ENCODE measurements at places on chromosomes 5 and 9.
A peak's percentile ranks its signal among the peaks of the same experiment; 100 is the strongest.

DNA sequence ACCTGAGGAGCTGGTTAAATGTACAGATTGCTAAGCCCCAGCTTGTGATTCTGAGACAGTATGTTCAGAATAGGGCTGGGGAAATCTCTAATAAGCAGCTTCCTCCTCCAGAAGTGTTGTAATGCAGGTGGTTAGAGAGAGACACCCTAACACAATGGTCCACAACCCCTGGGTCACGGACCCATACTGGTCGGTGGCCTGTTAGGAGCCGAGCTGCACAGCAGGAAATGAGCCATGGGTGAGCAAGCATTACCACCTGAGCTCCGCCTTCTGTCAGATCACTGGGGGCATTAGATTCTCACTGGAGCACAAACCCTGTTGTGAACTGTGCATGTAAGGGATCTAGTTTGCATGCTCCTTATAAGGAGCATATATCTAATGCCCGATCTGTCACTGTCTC is 61.8 kb downstream of the SLC36A1 start:
- no peak for DNase-seq

- peak; percentile 37 for DNase-seq
Measured at GRCh38 chr9:15834541-15834940, 281.7 kb downstream of the CCDC171 start.

- no peak for DNase-seq
Measured at GRCh38 chr9:122190597-122191381, 31.1 kb downstream of the MORN5 start.

GRCh38 chr9:89353989-89354388 is 35.7 kb downstream of the SECISBP2 start:
- DNase-seq, result no peak

GRCh38 chr9:93008457-93008856 is 50.0 kb upstream of the SUSD3 start:
- DNase-seq, result no peak

DNA sequence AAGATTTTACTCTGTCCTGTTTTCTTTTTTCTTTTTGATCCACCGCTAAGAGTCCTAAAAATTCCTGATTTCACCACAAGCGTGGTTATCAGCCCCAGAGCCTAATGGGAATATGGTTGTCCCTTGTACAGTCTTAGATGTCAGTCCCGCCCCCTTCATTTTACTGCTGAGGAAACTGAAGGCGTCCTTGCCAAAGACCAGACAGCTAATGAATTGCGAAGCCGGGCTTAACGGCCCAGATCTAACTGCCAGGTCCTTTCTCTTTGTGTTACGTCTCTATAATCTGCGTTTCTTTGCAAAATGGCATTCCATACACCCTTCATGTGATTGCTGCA is 497 bp downstream of the NSA2 start:
- DNase-seq, result no peak

- no peak for DNase-seq
Measured at GRCh38 chr5:171978519-171978918, 27.9 kb downstream of the FBXW11 start.

GRCh38 chr5:74293182-74293581 is 347.3 kb downstream of the ENC1 start:
- no peak for DNase-seq

DNA sequence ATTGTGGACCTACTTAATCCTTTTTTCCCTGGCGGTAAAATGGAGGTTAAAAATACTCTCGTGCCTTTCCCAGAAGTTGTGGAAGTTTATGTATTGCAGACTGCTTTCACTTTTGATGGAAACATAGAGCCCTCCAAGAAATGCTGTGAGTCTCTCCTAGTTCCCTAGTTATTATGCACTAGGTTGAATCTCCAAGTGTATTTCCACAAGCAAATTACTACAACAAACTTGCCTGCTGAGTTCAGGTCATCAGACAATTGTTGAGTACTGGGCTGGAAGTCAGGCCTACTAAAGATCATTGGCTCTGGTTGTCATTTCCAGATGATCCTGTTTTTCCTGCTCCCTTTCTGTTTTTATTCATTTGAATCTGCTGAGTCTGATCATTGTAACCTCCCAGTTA is 104.1 kb downstream of the CD180 start:
- no peak for DNase-seq

- DNase-seq, result peak; percentile 46
Measured at GRCh38 chr5:57499262-57500050, 16.8 kb upstream of the ACTBL2 start.

GRCh38 chr9:95864852-95865580 is 10.5 kb upstream of the ERCC6L2 start:
- DNase-seq, result no peak

GRCh38 chr5:97501965-97502305 is 318.9 kb upstream of the RIOK2 start:
- DNase-seq, result no peak

- DNase-seq, result no peak
Measured at GRCh38 chr5:150847334-150847695, 994 bp downstream of the IRGM start.

DNA sequence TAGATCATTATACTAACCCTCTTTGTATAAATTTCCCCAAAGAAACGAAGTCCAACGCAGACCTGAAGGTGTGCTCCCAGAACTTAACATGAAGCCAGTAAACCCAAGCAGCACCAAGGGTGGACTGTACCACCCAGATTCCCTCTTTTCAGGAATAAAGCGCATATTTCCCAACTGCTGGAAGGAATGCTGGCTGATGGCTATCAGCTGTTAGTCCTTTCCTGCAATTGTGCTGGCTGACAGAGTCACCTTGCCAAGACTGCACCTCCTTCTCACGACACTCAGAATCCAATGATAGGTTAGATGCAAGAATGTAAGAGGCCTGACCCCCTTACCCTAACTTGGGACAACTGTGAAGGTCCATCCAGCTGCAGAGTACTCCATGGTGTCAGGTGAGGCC is 93.9 kb downstream of the MAPKAP1 start:
- DNase-seq, result no peak

DNA sequence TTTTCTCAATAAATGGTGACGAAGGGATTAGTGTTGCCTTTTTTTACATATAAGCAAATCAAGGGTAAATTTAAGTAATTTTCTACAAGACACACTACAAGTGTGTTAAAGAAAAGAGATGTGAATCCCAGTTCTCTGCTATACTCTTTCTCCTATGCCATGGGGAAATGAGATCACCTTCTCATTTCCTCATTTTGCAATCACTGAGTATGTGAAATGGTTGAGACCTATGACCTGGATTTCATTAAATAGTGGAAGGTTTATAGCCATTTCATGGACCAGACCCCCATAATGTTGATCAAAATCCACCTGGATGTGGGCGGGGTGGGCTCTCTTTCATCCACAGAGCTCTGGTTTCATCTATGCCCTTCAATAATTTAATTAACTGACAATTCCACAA is 66.9 kb upstream of the SLIT3 start:
- no peak for DNase-seq

GRCh38 chr9:20032413-20033006 is 243.7 kb upstream of the SLC24A2 start:
- no peak for DNase-seq

- peak; percentile 59 for DNase-seq
Measured at GRCh38 chr9:73081979-73082657, 69.5 kb upstream of the ANXA1 start.

GRCh38 chr5:167294882-167295680 is 996.4 kb upstream of the WWC1 start:
- no peak for DNase-seq

GRCh38 chr9:136138566-136138965 is 19.9 kb upstream of the TMEM250 start:
- DNase-seq, result peak; percentile 78

- no peak for DNase-seq
Measured at GRCh38 chr5:53277491-53277890, 167.9 kb upstream of the MOCS2 start.
